ENCODE measurements at places on chromosomes 6 and 20.

GRCh38 chr6:32387589-32388340, 16.1 kb upstream of the TSBP1 start:
- no peak for DNase-seq

DNA sequence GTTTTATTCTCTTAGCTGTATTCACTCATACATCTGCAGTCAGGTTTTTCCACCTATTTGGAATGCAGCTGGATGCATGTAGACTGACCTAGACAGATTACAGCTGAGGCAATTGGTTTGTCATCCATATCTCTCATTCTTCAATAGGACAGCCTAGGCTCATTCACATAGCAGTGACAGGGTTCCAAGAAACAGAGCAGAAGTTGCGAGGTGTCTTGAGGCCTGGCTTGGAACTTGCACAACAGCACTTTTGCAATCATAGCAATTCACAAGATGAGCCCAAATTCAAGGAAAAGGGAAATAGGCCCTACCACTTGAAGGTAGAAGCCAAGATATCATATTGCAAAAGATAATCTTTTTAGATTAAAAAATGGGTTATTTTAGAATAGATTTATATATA, 508.9 kb upstream of the JAG1 start:
- DNase-seq = no peak

GRCh38 chr6:146339716-146340115, 203.9 kb upstream of the RAB32 start:
- DNase-seq = peak; percentile 22

DNA sequence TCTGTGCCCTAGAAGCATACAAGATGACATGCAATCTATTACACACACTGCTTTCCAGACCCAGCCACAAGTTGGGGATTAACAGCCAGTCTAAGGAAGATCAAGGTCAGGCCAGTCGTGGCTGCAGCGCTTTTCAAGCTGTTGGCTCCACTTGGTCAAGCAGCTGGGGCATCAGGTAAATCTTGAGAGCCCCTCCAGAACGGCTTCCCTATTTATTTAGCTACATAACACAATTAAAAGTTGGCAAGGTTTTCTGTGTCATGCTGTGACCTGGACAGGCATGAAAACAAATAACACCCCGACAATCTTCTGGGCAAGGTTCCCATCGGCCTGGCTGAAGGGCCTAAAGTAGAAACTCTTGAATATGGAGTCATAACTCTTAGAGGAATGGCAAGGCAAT, 524.3 kb downstream of the PRKN start:
- no peak for DNase-seq

- DNase-seq = no peak
Measured at GRCh38 chr6:127076466-127076865, 42.0 kb upstream of the RSPO3 start.

- DNase-seq = no peak
Measured at GRCh38 chr6:7042654-7043545, 64.9 kb upstream of the RREB1 start.

DNA sequence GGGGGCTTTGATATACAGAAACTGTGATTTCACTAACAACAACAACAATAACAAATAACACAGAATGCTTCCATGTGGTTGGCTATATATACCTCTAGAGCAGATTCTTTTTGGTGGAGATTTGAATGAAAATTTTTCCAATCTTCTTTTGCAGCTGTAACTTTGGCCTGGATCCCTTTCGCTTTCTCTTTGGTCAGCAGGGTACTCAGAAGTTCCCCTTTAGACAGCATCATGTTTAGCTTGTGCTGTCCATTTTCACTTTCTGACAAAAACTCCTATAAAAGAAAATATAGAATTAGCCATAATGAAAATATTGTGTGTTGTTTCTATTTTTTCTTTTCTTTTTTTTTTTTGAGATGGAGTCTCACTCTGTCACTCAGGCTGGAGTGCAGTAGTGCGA, 264.2 kb downstream of the SYNE1 start:
- no peak for DNase-seq

DNA sequence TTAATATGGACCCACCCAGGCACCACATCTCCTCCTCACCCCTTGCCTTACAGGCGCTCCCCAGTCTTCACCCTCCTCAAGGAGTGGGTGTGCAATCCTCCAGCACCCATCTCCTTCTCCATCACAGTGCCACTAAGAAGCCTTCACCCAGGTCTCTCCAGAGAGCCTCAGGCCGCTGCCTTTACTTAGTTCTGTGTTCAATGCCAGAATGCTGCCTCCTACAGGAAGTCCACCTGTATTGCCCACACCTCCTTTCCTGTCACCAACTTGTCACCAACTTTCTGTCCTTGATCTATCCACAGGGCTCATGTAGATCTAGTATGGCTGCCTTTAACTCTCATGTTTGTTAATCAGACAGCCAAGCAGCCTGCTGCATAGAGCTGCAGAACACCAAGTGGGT, 586 bp upstream of the LST1 start:
- no peak for DNase-seq
